Activated CD4-positive, alpha-beta memory T cell treated with anti-CD3 and anti-CD28 coated beads for 36 hours (primary cell): ENCODE measurements at places on chromosomes 6 and 20. TPM values are rescaled to one million over a fixed set of nuclear protein-coding genes. Genes with fewer than 3 reads are reported as not detected.

Gene GPR6
- not detected for total RNA-seq

Gene RRAGD
- 16.4 TPM for total RNA-seq

Gene POPDC3
- total RNA-seq: not detected

DNA sequence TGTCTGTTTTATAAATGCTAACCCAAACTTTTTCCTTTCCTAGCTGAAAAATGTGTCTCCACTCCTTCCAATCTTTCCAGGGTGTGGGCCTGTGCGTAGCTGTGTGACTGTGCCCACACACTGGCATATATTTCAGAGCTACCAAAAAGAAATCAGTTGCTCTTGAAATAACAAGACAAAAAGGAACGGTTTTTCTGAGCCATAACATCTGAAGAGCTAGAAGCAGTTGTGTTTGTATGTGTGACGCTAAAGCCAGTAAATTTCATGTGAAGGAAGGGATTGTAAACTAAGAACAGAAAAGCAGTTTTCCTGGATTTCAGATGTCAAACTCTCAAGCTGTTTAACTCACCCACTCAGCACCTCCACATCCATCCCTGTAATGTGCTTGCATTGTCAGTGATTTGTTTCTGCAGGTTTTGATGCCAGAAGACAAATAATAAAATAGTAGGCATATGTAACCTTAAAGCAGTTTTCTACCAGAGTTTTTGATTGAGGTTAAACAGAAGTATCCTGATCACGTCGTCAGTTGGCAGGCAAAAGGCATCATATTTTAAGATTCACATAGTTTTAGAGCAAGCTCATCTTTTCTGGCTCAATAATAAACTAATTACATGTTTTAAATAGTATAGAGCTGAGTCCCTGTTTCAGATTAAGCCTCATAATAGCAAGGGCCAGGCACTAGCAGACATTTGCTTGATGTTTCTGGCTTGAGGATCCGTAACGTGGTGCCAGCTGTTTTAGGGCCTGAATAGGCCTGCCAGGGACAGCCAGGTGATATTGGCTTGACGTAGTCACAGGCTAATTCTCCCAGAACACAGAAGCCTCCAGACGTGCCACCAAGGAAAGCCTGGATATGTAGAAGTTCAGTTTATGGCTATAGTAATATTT, 90.9 kb downstream of the FOXO3 start:
- H3K4me1 ChIP-seq: peaks cover 28% of the 10 kb centered on the region
- peaks cover 2% of the 10 kb centered on the region for H3K36me3 ChIP-seq
- H3K4me3 ChIP-seq: no peak overlapping the region
- no peaks in the 10 kb centered on the region for H3K27me3 ChIP-seq
- no peak overlapping the region for H3K27ac ChIP-seq
